ENCODE measurements at places on chromosomes 11 and 22.

GRCh38 chr22:50691521-50691920 is 18.9 kb downstream of the SHANK3 start:
- DNase-seq, result peak; percentile 73

DNA sequence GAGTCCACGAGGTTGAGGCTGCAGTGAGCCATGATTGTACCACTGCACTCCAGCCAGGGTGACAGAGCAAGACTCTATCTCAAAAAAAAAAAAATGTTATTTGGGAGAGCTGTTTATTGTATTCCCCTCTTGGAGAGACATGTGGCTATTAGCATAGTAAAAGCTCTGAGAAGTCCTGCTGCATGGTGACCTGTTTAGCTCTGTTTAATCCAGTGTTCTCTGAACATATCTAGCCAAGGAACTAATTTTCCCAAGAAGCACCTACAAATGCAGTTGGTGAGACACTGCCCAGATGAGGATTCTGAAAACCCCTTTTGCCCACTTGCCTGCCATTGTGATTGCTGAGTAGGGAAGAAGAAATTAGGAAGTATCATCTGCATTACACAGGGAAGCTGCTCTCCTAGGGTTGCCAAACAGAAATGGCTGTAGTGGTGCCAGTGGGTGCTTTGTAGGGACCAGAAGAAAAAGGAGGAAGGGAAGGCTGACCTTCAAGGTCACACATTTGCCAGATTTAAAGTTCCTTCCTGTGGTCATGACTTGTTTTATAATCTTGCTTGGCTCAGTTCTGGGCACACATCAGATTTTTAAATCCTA is 15.7 kb downstream of the TIMP3 start:
- DNase-seq, result no peak

- DNase-seq, result no peak
Observed at GRCh38 chr11:2185324-2186085, 13.9 kb upstream of the TH start.

DNA sequence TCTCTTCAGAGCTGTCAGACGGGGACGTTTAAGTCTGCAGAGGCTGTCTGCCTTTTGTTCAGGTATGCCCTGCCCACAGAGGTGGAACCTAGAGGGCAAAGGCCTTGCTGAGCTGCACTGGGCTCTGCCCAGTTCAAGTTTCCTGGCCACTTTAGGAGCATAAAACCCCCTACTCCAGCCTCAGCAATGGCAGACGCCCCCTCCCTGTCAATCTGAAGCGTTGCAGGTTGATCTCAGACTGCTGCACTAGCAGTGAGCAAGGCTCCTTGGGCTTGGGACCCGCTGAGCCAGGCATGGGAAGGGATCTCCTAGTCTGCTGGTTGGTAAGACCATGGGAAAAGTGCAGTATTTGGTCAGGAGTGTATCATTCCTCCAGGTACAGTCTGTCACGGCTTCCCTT is 66.6 kb upstream of the TP53I11 start:
- DNase-seq, result no peak

DNA sequence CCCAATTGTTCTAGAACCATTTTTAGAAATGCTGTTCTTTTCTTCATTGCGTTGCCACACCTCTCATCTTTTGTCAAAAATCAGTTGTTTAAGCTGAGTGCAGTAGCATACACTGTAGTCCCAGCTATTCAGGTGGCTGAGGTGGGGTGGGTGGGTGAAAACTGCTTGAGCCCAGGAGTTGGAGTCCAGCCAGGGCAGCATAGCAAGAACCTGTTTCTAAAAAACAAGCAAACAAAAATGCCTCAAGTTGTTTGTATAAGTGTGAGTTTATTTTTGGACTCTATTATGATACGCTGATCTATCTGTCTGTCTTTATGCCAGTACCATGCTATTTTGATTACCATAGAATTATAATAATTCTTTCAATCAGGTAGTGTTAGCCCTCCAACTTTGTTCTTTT is 62.5 kb upstream of the RRM1 start:
- no peak for DNase-seq
